SJCRH30 (cell line): ENCODE measurements at places on chromosomes 16 and 17.

DNA sequence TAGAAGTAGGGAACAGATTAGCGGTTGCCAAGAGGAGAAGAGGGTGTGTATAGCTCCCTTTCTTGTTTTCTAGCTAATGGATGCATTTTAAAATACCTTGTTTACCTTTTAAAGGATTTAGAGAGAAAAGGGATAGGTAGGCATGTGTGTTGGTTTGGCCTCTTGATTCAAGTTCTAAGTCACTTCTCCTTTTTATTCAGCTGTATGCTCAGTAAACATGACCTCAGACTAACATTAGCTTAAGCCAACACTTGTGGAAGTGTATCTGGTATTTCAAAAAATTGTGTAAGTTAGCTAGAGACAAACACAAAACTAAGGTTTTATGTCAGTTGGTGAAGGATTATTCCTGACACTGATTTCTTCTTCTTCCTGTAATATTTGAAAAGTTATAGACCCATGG is 204.1 kb upstream of the NOG start:
- DNase-seq, result no peak

DNA sequence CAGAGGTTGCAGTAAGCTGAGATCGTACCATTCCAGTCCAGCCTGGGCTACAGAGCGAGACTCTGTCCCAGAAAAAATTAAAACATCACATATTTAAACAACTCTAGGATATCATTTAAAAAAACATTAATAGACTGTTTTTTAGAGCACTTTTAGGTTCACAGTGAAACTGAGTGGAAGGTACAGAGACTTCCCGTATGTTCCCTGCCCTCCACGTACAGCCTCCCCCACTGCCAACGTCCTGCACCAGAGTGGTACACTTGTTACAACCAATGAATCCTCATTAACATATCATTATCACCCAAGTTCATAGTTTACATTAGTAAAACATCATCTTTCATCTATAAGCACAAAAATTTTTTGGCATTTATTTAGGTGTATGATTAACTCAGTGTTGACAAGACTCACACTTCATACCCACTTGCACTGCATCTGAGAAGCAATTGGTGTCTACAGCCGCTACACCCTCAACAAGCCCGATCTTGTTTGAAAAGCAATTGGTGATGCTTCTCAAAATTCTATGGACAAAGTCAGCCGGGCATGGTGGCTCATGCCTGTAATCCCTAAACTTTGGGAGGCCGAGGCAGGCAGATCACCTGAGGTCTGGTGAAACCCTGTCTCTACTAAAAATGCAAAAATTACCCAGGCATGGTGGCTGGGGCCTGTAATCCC is 39.9 kb upstream of the STH start:
- no peak for DNase-seq

- DNase-seq, result no peak
These were observed 204.1 kb upstream of the SALL1 start for GRCh38 chr16:51355195-51355594.

GRCh38 chr17:82294064-82294773 is 20.7 kb upstream of the CSNK1D start:
- no peak for DNase-seq

DNA sequence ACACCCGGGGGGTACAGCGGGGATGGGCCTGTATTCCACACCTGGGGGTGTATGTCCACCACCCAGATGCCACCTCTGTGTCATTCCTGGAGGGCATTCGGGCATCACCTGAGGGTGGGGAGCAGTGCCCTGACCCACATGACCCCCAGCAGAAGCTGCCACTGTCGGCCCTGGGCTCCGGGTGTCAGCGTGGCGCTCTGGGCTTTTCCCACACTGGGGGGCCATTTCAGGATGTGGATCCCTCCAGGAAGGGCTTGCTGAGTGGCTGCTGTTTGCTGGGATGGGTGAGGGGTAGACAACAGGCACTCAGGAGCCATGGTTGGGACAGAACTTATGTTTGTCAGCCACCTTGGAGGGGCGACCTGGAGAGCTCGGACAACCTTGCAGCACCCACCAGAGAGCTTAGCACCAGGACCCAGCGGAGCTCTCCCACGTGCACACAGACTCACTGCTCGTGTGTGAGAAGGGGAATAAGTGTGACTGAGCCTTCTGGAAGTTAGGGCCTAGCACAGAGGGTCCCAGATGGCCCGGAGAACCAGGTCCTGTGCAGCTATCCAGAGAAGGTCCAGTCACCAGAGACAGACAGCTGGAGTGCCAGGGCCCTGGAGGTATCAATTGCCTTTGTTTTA is 102.7 kb downstream of the METRNL start:
- DNase-seq, result no peak

DNA sequence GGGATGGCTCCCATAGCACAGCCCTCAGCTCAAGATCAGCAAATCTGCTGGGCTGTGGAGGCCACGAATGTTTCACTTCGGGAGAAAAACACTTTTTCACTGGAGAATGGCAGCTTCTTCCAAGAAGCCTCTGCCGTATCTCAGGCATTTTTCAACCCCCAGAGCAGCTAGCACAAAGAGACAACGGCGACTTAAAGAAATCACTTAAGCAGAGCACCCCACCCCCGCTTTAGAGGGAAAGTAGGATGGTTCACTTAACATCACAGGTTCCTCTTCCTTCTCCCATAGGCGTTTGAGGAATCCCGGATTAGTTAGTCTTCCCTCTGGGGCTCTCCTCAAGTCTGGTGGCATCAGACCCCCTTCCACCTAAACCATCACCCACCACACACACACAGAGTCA is 27.6 kb downstream of the CYB561 start:
- no peak for DNase-seq

- no peak for DNase-seq
These were observed 322.0 kb downstream of the MAF start for GRCh38 chr16:79278506-79278905.

- DNase-seq, result no peak
These were observed 68.3 kb downstream of the KANSL1 start for GRCh38 chr17:46124695-46125592.

DNA sequence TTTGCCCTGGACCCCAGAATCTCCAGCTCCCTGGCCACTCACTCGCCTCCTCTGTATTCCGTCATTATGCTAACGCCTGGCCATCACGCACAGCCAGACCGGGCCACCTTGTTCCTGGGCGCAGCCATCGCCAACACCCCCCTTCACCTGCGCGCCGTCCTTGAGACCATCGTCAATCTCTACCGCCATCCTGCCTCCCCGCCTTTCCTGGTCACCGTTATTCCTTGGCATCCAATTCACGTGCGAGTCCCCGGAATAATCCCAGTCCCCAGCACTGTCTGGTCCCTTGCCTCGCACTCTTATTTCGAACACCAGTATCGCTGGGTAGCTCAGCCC is 541 bp downstream of the VKORC1 start:
- DNase-seq, result peak; percentile 50
